ENCODE measurements at places on chromosomes 1 and 21. TPM values are rescaled to one million over a fixed set of nuclear protein-coding genes. Genes with fewer than 3 reads are reported as not detected.

GRCh38 chr1:38724160-38725131 is 135.1 kb downstream of the RRAGC start:
- peaks cover 4% of the 10 kb centered on the region for H3K27me3 ChIP-seq
- no peak for DNase-seq
- H3K4me1 ChIP-seq: no peaks in the 10 kb centered on the region
- H3K4me3 ChIP-seq: no peak overlapping the region
- H3K36me3 ChIP-seq: no peaks in the 10 kb centered on the region

DNA sequence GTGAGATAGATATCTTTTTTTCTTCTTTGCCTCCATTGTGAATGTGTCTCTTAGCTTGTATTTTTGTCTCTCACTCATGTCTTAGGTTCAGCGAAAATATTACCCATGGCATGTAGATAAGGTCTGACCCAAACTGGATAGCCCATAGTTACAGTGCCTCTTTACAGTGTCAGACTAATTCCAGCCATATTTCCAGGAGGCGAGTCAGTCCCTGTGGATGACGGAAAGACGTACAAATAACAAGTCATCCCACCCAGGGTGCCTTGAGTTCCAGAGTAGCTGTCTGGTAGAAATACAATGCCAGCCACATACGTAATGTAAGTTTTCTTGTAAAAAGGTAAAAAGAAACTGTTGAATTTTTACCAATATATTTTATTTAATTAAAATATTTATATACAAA is 157.3 kb downstream of the ZNF281 start:
- no peaks in the 10 kb centered on the region for H3K4me1 ChIP-seq
- DNase-seq: no peak
- no peaks in the 10 kb centered on the region for H3K36me3 ChIP-seq
- no peaks in the 10 kb centered on the region for H3K27me3 ChIP-seq
- H3K4me3 ChIP-seq: no peak overlapping the region

GRCh38 chr1:6526316-6526715 is 28.0 kb downstream of the NOL9 start:
- H3K4me1 ChIP-seq: no peaks in the 10 kb centered on the region
- H3K36me3 ChIP-seq: no peaks in the 10 kb centered on the region
- H3K4me3 ChIP-seq: no peak overlapping the region
- DNase-seq: no peak
- H3K27me3 ChIP-seq: no peaks in the 10 kb centered on the region

ODF2L gene
- 65.9 TPM for total RNA-seq

GRCh38 chr1:156664767-156665411 is 12.3 kb downstream of the NES start:
- no peak overlapping the region for H3K27ac ChIP-seq
- DNase-seq: peak; percentile 50
- H3K4me3 ChIP-seq: no peak overlapping the region
- H3K4me1 ChIP-seq: peaks cover 62% of the 10 kb centered on the region
- no peaks in the 10 kb centered on the region for H3K36me3 ChIP-seq

GRCh38 chr1:172255223-172255560 is 165.3 kb upstream of the C1orf105 start:
- no peak overlapping the region for H3K4me3 ChIP-seq
- H3K36me3 ChIP-seq: no peaks in the 10 kb centered on the region
- no peaks in the 10 kb centered on the region for H3K27me3 ChIP-seq
- H3K4me1 ChIP-seq: peaks cover 6% of the 10 kb centered on the region
- H3K27ac ChIP-seq: no peak overlapping the region

CNR2 gene
- total RNA-seq: 45.6 TPM

DNA sequence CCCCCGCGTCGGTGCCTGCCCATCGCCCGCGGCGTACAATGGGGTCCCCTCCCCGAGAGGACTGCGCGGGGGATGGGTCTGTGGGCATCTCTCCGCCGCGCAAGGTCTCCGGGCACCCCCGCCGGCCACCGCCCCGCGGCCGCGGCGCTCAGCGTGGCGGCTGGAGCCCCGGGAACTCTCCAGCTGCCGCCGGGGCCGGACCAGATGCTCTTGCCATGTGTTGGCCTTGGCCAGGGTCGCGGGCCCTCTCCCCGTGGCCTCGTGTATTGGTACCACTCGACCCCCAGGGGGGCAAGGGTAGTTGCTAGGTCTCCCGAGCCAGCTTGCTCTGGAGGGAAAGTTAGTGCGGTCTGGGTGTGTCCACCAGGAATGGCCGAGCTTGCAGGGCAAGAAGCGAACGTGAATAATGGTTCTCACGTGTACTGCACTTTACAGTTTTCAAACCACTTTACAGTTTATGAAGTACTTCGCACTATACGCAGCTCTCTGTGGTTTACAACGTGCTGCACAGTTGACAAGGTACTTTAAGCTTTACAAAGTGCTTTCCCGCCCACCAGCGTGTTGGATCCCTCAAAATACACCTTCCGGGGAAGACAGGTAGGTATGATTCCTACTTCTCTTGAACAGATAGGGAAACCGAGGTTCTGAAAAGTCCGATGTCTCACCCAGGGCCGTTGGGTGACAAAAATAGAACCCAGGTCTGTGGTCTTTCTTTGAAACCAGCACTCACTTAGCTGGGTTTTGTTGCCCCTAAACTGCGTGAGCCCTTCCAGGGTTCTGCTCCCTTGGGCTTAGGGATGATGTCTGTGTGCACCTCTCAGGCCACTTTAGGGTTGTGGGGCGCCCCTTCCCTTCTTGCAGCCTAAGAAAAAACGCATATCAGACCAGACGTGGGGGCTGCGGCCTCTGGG is 1.2 kb downstream of the EPHB2 start:
- peak; percentile 10 for DNase-seq
- no peak overlapping the region for H3K4me3 ChIP-seq
- H3K27ac ChIP-seq: no peak overlapping the region
- no peaks in the 10 kb centered on the region for H3K36me3 ChIP-seq
- peaks cover 16% of the 10 kb centered on the region for H3K4me1 ChIP-seq

DNA sequence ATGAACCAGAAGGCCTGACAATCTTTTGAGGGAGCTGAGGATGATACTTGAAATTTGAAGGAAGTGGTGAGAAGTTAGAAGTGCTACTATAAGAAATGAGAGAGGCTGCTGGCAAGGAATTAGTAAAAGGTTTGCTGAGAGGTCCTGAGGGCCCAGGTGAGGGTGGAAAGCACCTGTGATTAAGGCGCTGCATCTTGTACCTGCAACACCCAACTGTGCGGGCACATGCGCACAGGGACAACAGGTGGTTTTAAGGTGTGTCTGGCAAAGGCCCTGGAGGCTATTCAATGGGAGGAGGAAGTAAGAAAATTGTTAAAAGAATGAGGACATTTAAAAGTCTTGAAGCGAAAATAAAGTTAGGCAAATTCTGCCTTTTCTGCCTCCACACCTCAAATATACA is 349.3 kb downstream of the RGS7 start:
- H3K4me3 ChIP-seq: no peak overlapping the region
- no peaks in the 10 kb centered on the region for H3K36me3 ChIP-seq
- H3K27me3 ChIP-seq: no peaks in the 10 kb centered on the region
- H3K27ac ChIP-seq: no peak overlapping the region
- no peaks in the 10 kb centered on the region for H3K4me1 ChIP-seq

DMBX1 gene
- not detected for total RNA-seq

DNA sequence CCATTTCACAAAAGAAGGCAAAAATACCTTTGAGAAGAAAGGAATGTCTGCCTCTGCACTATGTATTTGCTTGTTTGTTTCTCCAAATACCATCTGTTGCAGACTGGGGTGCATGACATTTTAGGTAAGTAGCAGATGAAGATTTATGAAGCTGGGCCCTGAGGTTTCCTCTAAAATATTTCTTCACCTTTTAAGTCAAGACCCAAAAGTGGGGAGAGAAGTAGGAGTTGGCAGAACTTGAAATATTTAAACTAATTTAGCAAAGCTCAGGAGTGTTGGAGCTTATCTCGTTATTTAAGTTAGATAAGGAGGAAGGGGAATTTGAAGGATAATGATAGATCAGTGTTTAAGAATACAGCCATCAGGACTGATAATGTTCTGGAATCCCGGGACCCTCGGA is 152.9 kb downstream of the DHRS3 start:
- no peak for DNase-seq
- H3K27me3 ChIP-seq: no peaks in the 10 kb centered on the region
- H3K27ac ChIP-seq: no peak overlapping the region
- no peaks in the 10 kb centered on the region for H3K4me1 ChIP-seq
- H3K4me3 ChIP-seq: no peak overlapping the region

DNA sequence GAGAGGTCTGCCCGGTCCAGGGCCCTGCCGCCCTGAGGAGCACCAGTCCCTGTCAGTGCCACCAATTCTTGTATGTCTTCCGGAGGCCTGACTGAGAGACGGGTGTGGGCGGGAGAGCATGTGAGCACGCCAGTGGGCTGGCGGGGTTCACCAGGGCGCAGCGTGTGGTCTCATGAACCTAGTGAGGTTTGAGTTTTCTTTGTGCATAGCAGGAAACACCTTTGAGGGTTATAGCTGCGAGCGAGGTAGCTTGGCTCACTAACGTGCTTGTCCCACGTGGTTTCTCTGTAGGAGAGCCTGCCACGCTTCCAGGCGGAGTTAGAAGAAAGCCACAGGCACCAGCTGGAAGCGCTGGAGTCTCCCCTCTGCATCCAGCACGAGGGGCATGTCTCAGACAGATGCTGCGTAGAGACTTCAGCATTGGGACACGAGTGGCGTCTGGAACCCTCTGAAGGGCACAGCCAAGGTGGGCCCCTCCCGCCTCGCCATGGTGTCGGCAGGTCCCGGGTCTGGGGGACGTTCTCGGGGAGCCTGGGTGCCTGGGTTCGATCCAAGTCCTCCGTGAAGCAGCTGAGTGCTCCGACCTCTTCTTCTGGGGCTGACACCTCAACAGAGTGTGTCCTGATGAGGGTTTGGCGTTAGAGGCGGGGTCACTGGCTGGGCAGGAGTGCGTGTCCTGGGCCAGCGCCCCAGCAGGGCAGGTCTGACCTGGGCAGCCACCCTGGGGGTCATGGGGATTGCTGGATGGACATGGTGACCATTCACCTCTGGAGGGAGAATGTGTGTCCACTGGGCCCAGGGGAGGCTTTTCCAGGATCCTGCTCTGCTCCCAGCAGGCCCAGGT is 31.4 kb downstream of the PCNT start:
- no peaks in the 10 kb centered on the region for H3K4me1 ChIP-seq
- DNase-seq: no peak
- no peak overlapping the region for H3K4me3 ChIP-seq
- no peak overlapping the region for H3K27ac ChIP-seq
- H3K27me3 ChIP-seq: no peaks in the 10 kb centered on the region

IGFN1 gene
- total RNA-seq: not detected

- H3K4me3 ChIP-seq: no peak overlapping the region
- no peak overlapping the region for H3K27ac ChIP-seq
- no peaks in the 10 kb centered on the region for H3K36me3 ChIP-seq
- no peak for DNase-seq
- no peaks in the 10 kb centered on the region for H3K27me3 ChIP-seq
- H3K4me1 ChIP-seq: peaks cover 7% of the 10 kb centered on the region
Measured at GRCh38 chr21:34706337-34706736, 37.5 kb downstream of the CLIC6 start.

GRCh38 chr1:192147221-192147620 is 11.0 kb upstream of the RGS18 start:
- H3K27ac ChIP-seq: no peak overlapping the region
- H3K27me3 ChIP-seq: no peaks in the 10 kb centered on the region
- H3K36me3 ChIP-seq: no peaks in the 10 kb centered on the region
- no peaks in the 10 kb centered on the region for H3K4me1 ChIP-seq
- no peak overlapping the region for H3K4me3 ChIP-seq
- DNase-seq: no peak

DNA sequence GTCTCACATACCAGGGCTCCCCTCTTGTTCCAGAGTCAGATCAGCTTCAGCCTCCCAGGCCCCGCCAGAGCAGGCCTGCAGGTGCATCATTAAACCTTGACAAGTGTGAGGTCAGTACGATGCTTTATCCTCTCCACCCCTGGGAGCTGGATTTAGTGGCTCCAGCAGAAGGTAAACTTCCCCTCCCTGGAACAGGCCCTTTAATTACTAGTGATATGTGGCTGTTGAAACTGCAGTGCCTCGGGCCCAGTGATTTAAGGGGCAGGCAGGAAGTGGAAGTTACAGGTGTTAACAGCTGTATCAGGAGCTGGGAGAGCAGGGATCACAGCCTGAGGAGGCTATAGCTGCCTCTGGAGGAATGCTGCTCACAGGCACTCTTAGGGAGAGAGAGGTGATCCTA is 132.4 kb upstream of the KLHDC7A start:
- H3K36me3 ChIP-seq: no peaks in the 10 kb centered on the region
- H3K4me3 ChIP-seq: no peak overlapping the region
- no peaks in the 10 kb centered on the region for H3K27me3 ChIP-seq
- no peak for DNase-seq
- no peak overlapping the region for H3K27ac ChIP-seq
- no peaks in the 10 kb centered on the region for H3K4me1 ChIP-seq

PGM1 gene
- 17.3 TPM for total RNA-seq

GRCh38 chr1:237664348-237664747 is 226.4 kb downstream of the ZP4 start:
- no peaks in the 10 kb centered on the region for H3K36me3 ChIP-seq
- H3K4me3 ChIP-seq: no peak overlapping the region
- no peaks in the 10 kb centered on the region for H3K27me3 ChIP-seq

FNBP1L gene
- total RNA-seq: 5.7 TPM

DNA sequence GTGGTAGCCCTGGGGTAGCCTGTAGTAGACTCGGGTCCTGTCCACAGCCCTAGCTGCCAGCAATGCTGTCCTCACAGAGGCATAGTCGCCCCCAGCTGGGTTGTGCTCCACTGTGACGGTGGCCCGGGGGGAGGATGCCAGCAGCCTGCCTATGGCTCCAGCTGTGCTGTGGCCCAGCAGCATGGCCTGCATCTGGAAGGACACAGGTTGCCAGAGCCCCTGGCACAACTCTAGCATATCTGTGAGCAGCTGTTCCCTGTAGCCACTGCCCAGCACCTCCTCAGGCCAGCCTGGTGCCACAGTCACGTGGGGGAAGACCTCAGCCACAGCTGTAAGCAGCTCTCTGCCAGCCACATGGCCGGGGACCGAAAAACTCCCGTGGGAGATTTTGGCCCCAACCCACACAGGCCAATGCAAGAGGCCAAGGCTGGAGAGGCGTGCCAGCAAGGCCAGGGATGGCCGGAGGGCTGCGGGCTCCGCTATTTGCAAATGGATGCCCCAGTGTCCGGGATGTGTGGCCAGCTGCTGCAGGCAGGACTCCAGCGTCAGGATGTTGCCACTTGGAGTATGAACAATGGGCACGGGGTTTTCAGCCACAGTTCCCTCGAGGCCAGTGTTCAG is 13.9 kb downstream of the FAM151A start:
- H3K4me3 ChIP-seq: no peak overlapping the region
- no peak overlapping the region for H3K27ac ChIP-seq
- no peak for DNase-seq
- H3K36me3 ChIP-seq: no peaks in the 10 kb centered on the region
